ENCODE measurements at places on chromosomes 2 and 18. TPM values are rescaled to one million over a fixed set of nuclear protein-coding genes. Genes with fewer than 3 reads are reported as not detected.

The CETN1 gene
- not detected for total RNA-seq

The GREB1 gene
- 0.18 TPM for total RNA-seq

The SERPINB2 gene
- not detected for total RNA-seq

The SCN9A gene
- total RNA-seq: 15.2 TPM

The HOXD11 gene
- total RNA-seq: 6.6 TPM

The CLEC4F gene
- total RNA-seq: not detected

The PKDCC gene
- 63.1 TPM for total RNA-seq

The IL1R2 gene
- total RNA-seq: 0.53 TPM

The KATNAL2 gene
- 1.4 TPM for total RNA-seq

The LRP1B gene
- not detected for total RNA-seq

The PFN4 gene
- 2.0 TPM for total RNA-seq

The G6PC2 gene
- not detected for total RNA-seq

The MYCN gene
- not detected for total RNA-seq

The DTNA gene
- total RNA-seq: 9.0 TPM

The RAMP1 gene
- 259 TPM for total RNA-seq

The KIF5C gene
- total RNA-seq: 0.18 TPM

The NR4A2 gene
- total RNA-seq: 0.18 TPM

The CERKL gene
- total RNA-seq: not detected

The CAPN14 gene
- total RNA-seq: under 0.01 TPM

The ABCB11 gene
- total RNA-seq: not detected

The PCARE gene
- not detected for total RNA-seq

The DAPL1 gene
- total RNA-seq: not detected

The RBM43 gene
- 5.2 TPM for total RNA-seq

The SPATS2L gene
- 114 TPM for total RNA-seq

The LYPD6 gene
- 4.3 TPM for total RNA-seq

The CFAP65 gene
- not detected for total RNA-seq

The M1AP gene
- not detected for total RNA-seq

The SIX2 gene
- total RNA-seq: not detected

The RIT2 gene
- total RNA-seq: not detected
